Skin of body (tissue), 3 donors: ENCODE measurements at places on chromosomes 1 and 21. TPM values are rescaled to one million over a fixed set of nuclear protein-coding genes. Genes with fewer than 3 reads are reported as not detected.

The AK4 gene
- total RNA-seq: 18.9 TPM

The GPR52 gene
- 3.6 TPM for total RNA-seq

The FRRS1 gene
- 31.3 TPM for total RNA-seq

The G0S2 gene
- 162 TPM for total RNA-seq

The MAP10 gene
- 2.4 TPM for total RNA-seq

The CHI3L1 gene
- 42.2 TPM for total RNA-seq

The LENEP gene
- not detected for total RNA-seq

The OR2T11 gene
- not detected for total RNA-seq

The SLC2A5 gene
- total RNA-seq: 9.1 TPM

The CD101 gene
- 1.8 TPM for total RNA-seq

The GFI1 gene
- 1.9 TPM for total RNA-seq

The ELF3 gene
- 14.0 TPM for total RNA-seq

The ZNF593OS gene
- total RNA-seq: not detected

The UMODL1 gene
- under 0.01 TPM for total RNA-seq

The BMP8B gene
- 2.0 TPM for total RNA-seq

The TRIM17 gene
- total RNA-seq: 0.69 TPM

The FCGR3B gene
- total RNA-seq: 14.3 TPM

The MYBPH gene
- 2.1 TPM for total RNA-seq

The RHD gene
- total RNA-seq: 2.3 TPM

The NHLH1 gene
- 0.20 TPM for total RNA-seq

The TPTE gene
- total RNA-seq: not detected

The HYI gene
- total RNA-seq: 27.5 TPM

The UBAP2L gene
- 77.4 TPM for total RNA-seq

The MCM3AP gene
- 83.8 TPM for total RNA-seq

The OR10Z1 gene
- not detected for total RNA-seq

The S100A7 gene
- total RNA-seq: 130 TPM

The EPS15 gene
- total RNA-seq: 57.9 TPM

The NGF gene
- 4.1 TPM for total RNA-seq

The TMEM54 gene
- 18.3 TPM for total RNA-seq

The ACADM gene
- 49.7 TPM for total RNA-seq

The GNAT2 gene
- total RNA-seq: not detected

The NTMT2 gene
- not detected for total RNA-seq

The LMO4 gene
- 82.5 TPM for total RNA-seq

The TP53BP2 gene
- 35.5 TPM for total RNA-seq

The OR6K3 gene
- not detected for total RNA-seq

The CACNA1S gene
- 5.3 TPM for total RNA-seq

The PTGS2 gene
- total RNA-seq: 18.6 TPM

The CBR1 gene
- total RNA-seq: 27.9 TPM

The SIKE1 gene
- 69.0 TPM for total RNA-seq

The TFF2 gene
- total RNA-seq: not detected

The AMPD1 gene
- 8.2 TPM for total RNA-seq

The NMNAT2 gene
- total RNA-seq: 0.79 TPM
